ENCODE measurements at places on chromosomes 4 and X.

GRCh38 chrX:127085939-127086338, 266.4 kb downstream of the PRR32 start:
- no peak for DNase-seq

DNA sequence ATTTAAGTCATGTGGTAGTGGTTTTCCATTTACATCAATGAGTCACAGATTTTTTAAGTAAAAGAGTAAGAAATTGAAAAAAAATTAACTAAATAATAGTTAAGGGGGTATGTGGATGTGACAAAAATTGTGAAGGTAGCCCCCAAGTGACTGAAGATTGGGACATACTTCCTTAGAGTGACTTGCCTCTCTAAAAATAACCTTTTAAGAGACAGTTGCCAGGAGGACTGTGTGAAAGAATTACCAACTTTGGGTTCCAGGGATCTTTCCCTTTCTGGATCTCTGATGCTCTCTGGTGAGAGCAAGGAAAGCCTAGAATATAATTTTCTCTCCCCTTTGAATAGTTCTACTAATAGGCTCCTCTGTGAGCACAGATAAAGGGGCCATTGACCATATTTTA, 42.7 kb downstream of the NHSL2 start:
- DNase-seq, result no peak

- DNase-seq, result no peak
Observed at GRCh38 chr4:182320580-182320979, 77.4 kb downstream of the TENM3 start.

GRCh38 chrX:111339212-111339611, 68.9 kb upstream of the CAPN6 start:
- no peak for DNase-seq

- peak; percentile 29 for DNase-seq
Observed at GRCh38 chr4:15794905-15795304, 16.8 kb downstream of the CD38 start.

DNA sequence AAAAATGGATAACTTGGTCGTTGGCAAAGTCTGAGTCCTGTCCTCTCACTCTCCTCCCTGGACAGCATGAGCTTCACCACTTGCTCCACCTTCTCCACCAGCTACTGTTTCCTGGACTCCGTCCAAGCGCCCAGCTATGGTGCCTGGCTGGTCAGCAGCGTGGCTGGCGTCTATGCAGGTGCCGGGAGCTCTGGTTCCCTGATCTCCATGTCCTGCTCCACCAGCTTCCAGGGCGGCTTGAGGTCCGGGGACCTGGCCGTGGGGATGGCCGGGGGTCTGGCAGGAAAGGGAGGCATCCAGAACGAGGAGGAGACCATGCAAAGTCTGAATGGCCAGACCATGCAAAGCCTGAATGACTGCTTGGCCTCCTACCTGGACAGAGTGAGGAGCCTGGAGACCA, 100.8 kb downstream of the NCAPG start:
- DNase-seq, result no peak

GRCh38 chrX:23797371-23798128, 14.6 kb downstream of the SAT1 start:
- DNase-seq, result no peak

GRCh38 chr4:39637221-39637585, 1.5 kb downstream of the SMIM14 start:
- DNase-seq, result no peak

DNA sequence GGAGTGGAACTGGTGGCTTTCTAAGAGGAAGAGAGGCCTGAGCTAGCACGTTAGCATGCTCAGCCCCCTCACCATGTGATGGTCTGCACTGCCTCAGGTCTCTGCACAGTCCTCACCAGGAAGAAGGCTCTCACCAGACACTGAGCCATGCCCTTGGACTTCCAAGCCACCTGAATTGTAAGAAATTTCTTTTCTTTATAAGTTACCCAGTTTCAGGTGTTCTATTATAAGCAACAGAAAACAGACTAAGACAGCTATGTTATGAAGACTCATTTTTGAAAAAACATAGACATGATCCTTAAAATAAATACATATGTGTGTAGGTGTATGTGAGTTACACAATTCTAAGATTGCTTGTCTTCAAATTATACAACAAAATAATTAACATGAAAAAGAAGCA, 74.7 kb downstream of the CEP44 start:
- peak; percentile 25 for DNase-seq

- no peak for DNase-seq
Observed at GRCh38 chr4:74161666-74162450, 3.9 kb downstream of the MTHFD2L start.

DNA sequence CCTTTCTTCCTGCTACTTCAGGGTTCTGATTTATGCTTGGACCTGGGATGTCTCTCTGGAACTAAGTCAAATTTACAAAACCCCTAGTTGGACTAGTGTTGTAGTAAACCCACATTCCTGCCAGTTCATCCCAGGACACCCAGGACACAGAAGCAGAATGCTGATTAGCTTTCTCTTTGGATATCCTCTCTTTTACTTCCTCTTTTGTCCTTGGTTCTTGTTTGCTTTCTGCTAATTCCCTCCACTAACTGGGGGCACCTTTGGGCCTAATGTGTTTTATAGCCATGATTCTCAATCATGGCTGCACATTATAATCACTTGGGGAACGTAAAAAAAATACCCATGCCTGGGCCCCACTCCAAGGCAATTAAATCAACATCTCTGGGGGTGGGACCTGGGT, 42.5 kb downstream of the LANCL3 start:
- DNase-seq, result no peak

Data from inflammatory macrophage (primary cell).